ENCODE measurements at places on chromosomes 1 and 21.

- no peak for DNase-seq
Observed at GRCh38 chr1:76905876-76906595, 38.8 kb downstream of the ST6GALNAC5 start.

- DNase-seq, result no peak
Observed at GRCh38 chr1:118868387-118868786, 119.8 kb downstream of the TBX15 start.

- DNase-seq, result no peak
Observed at GRCh38 chr1:2060072-2060471, 9.9 kb downstream of the PRKCZ start.

GRCh38 chr1:56068908-56069307 lies 510.5 kb downstream of the PLPP3 start:
- DNase-seq, result no peak
